Heart right ventricle (tissue), 16 donors: ENCODE measurements at places on chromosomes 1 and 21. TPM values are rescaled to one million over a fixed set of nuclear protein-coding genes. Genes with fewer than 3 reads are reported as not detected.

The FABP3 gene
- 6,968 TPM for polyA plus RNA-seq

The PCAT6 gene
- polyA plus RNA-seq: 0.61 TPM

The SLC30A10 gene
- 0.22 TPM for polyA plus RNA-seq

The NPL gene
- polyA plus RNA-seq: 3.2 TPM

The OR2L3 gene
- not detected for polyA plus RNA-seq

The NPPB gene
- polyA plus RNA-seq: 46.2 TPM

The RUNX3 gene
- 0.35 TPM for polyA plus RNA-seq

The ITPKB gene
- 4.5 TPM for polyA plus RNA-seq
